ENCODE measurements at places on chromosomes 1 and 21.

DNA sequence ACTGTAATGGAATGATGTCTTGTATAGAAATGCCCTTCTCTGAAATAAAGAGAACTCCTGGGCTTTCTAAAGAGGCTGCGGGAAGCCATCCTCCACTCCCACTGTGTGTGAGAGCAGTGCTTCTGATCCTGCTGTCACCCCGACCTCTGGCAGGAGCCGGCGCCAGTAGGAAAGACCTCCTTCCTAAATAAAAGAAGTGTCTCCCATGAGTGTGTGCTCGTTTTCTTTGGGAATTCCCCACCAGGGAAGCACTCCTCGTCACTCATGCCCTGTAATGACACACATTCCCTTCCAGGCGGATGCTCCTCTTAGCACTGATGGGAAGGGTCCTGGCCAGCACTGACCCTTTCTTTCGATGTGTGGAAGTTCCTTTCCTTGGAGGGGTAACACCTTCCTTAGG, 20.1 kb downstream of the AGT start:
- no peak for DNase-seq

GRCh38 chr1:240237305-240237721, 145.6 kb downstream of the FMN2 start:
- no peak for DNase-seq

GRCh38 chr1:92804721-92805201, 19.9 kb upstream of the EVI5 start:
- DNase-seq: no peak

- DNase-seq: no peak
Observed at GRCh38 chr1:156373546-156373945, 4.5 kb downstream of the RHBG start.

- no peak for DNase-seq
Observed at GRCh38 chr1:185894791-185895190, 160.6 kb downstream of the HMCN1 start.

GRCh38 chr1:38789498-38790169, 69.9 kb downstream of the RRAGC start:
- DNase-seq: no peak

DNA sequence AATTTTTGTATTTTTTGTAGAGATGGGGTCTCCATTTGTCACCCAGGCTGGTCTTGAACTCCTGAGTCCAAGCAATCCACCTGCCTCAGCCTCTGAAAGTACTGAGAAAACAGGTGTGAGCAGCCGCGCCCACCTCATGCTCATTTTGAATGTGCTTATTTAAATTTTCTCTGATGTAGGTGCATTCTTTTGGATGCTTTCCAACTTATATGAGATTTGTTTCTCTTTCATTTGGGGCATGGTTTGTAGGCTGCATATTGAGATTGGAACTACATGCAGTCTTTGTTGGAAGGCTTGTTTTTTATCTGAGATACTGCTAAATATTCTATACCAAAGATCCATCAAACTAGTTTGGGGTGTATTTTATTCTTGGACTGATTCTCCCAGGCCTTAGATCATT, 81.0 kb upstream of the IVNS1ABP start:
- no peak for DNase-seq

DNA sequence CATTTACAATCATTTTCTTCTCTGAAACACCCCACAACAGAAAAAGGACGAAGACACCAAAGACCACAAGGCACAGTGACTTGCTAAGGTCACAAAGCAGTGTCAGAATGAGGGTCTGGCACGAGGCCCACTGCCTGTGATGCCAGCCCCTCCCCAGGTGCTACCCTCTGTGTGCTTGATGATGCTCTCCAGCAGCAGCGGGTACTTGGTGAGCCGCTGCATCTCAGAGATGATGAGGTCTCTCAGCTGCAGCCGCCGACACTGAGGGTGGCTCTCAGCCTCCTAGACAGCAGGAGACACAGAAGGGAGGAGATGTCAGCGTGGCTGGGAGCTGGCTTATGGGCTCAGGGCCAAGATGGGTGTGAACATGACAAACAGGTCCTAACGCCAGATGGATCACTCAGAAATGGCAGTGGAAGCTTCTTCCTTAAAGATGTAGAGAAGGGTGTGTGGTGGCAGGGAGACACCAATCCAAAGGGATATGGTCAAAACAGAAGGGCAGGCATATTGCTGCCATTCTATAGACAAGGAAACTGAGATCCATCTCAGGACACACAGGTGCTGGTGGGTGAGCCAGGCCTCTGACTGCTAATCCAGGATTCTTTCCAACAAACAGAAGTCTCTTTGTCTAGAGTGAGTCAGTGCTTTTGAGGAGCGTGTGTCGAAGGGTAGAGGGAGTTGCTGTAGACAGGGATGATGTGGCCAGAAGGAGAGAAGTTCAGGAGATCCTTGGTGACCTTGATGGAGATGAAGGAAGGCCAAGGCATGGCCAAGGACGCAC, 25.6 kb downstream of the LRRC71 start:
- no peak for DNase-seq

GRCh38 chr1:84442256-84442655, 36.8 kb upstream of the RPF1 start:
- no peak for DNase-seq

DNA sequence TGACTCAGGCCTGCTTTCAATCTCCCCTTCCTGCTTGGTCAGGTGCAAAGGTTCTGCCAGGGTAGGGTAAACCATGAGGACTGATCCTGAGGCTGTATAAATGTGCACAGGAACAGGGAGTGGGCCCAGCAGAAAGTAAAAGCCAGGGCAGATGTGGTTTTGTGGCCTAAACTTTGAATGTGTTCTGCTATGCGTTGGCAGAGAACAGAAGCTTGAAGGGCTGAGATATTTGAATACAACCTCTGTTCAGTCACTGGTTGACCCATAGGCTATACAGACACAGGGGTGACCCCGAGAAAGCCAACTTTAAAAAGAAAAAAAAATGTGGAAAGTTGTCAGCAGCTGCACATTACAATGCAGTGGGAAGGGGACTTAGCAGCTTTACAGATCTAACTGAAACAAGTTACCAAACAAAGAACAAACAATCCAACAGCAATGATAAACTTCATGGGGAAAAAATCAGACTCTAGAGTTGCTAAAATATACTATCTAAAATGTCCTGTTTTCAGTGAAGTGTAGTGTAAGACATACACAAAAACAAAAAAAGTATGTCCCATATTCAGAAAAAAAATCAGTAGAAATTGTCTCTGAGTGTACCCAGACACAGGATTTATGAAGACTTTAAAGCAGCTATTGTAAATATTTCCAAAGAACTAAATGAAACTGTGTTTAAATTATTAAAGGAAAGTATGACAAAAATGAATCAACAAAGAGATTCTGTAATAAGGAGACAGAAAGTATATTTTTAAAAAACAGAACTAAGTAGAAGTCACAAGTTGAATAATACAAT, 216.1 kb downstream of the RPS6KC1 start:
- no peak for DNase-seq

GRCh38 chr1:83882906-83883305, 116.0 kb downstream of the TTLL7 start:
- no peak for DNase-seq

DNA sequence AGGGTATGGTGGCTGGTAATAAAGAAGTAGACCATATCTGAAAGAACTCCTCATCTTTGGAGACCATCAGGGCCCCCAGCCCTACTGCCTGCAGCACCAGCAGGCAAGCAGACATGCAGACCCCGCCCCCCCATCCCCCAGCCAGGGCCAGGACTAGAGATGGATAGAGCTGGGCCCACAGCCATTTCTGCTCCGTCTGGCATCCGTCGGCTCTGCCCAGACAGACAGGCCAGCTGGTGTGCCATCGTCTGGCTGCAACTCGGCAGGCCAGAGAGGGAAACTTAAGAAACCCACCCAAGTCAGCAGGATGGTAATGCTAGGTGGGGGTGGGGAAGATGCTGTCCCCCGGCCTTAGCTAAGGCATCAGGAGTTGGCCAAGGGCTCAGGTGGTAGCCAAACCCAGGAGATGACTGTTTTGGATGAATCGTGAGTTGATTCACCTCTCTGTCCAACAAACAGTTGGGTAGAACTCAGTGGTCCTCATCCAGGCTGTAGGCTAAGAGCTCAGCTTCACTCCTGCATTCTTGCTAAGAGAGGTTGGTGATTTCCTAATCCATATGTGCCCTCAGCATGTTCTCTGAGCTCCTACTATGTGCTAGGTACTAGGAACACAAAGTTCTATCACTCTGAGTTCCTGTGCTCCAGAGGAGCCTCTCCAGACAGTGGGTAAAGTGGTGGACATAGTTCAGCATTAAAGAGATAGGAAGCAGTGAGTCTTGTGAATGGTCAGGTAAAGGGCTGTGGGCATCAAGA, 23.2 kb upstream of the TMEM222 start:
- no peak for DNase-seq

- no peak for DNase-seq
Observed at GRCh38 chr1:52825868-52826267, 16.7 kb upstream of the ZYG11A start.

- peak; percentile 17 for DNase-seq
Observed at GRCh38 chr21:44845418-44846223, 27.8 kb upstream of the SUMO3 start.

All from stimulated activated CD8-positive, alpha-beta memory T cell treated with anti-CD3 and anti-CD28 coated beads, Interleukin-12 subunit alpha, Interleukin-12 subunit beta, amount 100 ng/mL, for 1 hour (primary cell).